ENCODE measurements at places on chromosomes 13 and 19.

- DNase-seq: no peak
These were observed 306.8 kb downstream of the RFC3 start for GRCh38 chr13:34124666-34125306.

DNA sequence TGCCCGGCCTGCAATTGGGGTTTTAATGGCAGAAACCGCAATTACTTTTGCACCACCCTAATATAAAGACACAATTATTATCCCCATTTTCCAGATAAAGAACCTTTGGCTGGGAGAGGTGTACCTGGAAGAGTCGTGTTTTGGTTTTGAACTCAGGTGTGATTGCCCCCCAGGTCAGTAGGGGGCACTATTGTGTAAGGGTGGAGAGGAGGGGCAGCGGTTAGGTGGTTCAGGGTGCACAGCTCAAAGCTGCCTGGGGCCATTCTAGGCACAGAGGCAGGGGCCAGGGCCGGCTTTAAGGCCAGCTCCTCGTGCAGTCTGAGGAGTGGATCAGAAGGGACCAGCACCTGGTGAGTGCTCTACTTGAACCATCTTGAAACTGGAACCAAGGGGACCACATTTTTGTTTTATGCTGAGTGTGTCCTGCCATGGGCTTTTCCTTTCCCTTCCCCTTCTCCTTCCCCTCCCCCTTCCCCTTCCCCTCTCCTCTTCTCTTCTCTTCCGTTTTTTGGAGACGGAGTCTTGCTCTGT lies 5.8 kb upstream of the FCGRT start:
- DNase-seq: no peak

DNA sequence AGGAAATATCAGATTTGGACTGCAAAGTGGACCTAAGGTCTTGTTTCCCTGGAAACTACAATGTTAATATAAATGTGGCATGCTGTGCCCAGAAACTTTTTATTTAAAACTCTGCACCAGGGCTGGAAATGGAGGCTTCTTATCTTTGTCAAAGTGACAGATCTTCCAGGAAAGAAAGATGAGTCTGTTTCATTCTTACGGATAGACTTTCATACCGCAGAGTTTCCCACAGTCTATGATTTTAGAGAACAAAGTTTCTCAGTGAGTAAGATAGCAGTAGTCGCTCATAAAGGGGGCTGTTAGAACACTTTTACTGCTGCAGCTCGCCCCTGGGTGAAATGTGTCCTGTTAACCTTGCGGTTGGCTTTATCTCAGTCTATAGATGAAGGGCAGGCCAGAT lies 6.7 kb downstream of the CLEC11A start:
- no peak for DNase-seq

DNA sequence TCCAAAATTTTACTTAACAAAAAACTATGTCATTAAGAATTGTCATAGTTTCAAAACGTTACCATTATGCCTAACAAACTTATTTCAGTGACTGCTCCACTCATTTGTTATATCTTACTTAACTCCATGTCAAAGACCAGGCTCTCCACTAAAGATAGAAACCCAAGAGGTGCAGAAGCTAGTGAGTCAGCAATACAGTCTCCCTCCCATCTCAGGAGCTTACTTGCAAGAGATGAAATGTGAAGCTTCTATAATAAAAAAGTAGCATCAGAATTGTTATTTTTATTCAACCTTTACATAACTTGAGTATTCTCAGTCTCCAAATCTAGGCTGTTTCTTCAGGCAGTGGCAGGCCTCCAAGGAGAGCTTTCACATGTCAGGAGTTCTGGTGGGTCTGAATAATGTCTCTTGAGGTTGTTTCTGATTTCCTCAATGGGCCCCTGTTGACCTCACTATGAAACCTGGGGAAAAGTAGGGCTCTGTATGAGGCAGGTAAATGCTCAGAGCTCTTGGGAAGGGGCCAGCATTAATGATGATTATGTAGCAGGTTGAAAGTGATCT lies 242.0 kb downstream of the NDFIP2 start:
- no peak for DNase-seq

- DNase-seq: no peak
These were observed 246.7 kb downstream of the PCDH17 start for GRCh38 chr13:57878291-57878690.

DNA sequence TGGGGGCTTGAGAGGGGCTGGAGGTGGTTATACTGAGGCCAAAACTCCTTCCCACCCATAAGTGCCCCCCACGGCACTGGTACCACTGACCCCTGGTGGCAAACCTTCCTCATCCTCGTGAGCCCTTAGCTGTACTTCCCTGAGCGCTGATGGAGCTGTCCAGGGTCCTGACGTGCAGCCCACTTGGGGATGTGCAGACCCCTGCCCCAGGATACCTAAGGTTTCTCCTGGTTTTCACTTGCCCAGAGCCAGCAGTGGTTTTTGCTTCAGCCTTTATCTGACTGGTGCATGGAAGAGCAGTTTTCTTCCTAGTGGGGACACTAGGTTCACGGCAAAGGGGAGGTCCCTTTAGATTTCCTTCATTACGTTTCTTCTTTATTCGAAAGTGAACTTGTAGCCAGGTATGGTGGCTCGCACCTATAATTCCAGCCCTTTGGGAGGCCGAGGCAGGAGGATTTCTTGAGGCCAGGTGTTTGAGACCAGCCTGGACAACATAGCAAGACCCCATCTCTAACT lies 28.7 kb upstream of the KCTD15 start:
- DNase-seq: no peak

DNA sequence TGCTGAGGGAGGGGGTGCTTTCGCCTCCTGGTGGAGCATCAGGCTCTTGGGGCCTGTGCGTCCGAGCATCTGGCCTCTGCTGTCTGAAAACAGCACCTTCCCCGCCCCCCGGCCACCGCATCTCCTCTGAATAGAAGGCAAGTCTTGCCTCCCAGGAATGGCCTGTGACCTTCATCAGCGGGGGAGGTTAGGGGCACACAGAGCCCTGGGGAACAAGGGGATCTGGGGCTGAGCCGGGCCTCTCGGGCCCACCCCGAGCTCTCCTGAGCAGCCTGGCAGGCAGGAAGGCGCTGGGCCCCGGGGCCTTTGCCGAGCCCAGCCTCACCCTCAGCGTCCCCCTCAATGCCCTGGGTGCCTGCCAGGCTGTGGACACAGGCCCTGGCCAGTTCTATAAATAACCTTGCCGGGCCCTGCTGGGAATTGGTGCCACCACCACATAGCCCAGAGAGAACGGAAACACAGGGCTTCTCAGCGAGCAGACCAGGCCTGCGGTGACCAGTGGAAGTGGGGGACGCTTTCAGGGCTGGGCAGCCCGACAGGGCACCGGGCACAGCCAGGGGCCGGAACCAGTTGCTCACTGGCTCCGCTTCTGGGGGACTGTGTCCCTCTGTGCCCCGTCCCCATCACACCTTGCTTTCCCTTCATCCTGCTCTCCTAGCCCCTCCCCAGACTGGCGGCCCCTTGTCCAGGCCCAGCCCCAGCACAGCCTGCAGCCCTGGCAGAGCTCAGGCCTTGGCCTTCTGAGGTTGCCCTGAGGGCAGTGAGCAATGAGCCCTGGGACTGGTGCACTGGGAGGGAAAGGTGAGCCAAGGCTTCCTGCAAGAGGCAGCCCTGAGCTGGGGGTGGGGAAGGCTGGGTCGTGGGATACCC lies 9.5 kb downstream of the STK11 start:
- DNase-seq: no peak

- DNase-seq: no peak
These were observed 2.6 kb downstream of the GPR42 start for GRCh38 chr19:35373492-35373891.

- no peak for DNase-seq
These were observed 32.5 kb downstream of the MCF2L start for GRCh38 chr13:113001241-113002140.

GRCh38 chr13:75511051-75511625 lies 26.5 kb downstream of the COMMD6 start:
- no peak for DNase-seq
